Breast epithelium (tissue), 4 donors: ENCODE measurements at places on chromosomes 12 and 14. TPM values are rescaled to one million over a fixed set of nuclear protein-coding genes. Genes with fewer than 3 reads are reported as not detected.

The SOCS4 gene
- total RNA-seq = 16.3 TPM

The RHOJ gene
- total RNA-seq = 12.5 TPM

The PRH2 gene
- total RNA-seq = not detected

The KERA gene
- total RNA-seq = 0.33 TPM

The LAG3 gene
- total RNA-seq = 0.44 TPM

The ZC3H14 gene
- 75.7 TPM for total RNA-seq

The AICDA gene
- not detected for total RNA-seq

The NOC4L gene
- 14.3 TPM for total RNA-seq

The RHEBL1 gene
- 1.3 TPM for total RNA-seq

The GALC gene
- 30.8 TPM for total RNA-seq

The RASAL1 gene
- total RNA-seq = 1.3 TPM

The KRT5 gene
- total RNA-seq = 413 TPM

DNA sequence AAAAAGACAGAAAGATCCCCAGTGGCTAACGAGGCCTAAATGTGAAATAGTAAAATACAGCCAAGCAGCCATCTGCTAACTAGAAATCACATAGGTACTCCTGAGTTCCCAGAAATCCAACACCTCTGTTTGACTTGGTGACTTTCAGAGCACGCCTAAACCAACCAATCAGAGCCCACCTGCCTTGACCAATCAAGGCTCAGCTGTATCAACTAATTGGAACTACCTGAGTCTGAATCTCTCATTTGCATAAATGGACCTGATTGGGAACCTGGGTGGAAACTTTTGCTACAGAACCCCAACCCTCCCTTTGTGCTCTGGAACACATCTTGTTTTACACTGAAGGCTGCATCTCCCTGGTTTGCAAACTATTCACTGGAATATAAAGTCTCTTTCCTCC is 5.1 kb upstream of the TCL1B start:
- no peak for DNase-seq

- no peak for DNase-seq
Measured at GRCh38 chr12:98388126-98388525, 127.3 kb upstream of the TMPO start.

DNA sequence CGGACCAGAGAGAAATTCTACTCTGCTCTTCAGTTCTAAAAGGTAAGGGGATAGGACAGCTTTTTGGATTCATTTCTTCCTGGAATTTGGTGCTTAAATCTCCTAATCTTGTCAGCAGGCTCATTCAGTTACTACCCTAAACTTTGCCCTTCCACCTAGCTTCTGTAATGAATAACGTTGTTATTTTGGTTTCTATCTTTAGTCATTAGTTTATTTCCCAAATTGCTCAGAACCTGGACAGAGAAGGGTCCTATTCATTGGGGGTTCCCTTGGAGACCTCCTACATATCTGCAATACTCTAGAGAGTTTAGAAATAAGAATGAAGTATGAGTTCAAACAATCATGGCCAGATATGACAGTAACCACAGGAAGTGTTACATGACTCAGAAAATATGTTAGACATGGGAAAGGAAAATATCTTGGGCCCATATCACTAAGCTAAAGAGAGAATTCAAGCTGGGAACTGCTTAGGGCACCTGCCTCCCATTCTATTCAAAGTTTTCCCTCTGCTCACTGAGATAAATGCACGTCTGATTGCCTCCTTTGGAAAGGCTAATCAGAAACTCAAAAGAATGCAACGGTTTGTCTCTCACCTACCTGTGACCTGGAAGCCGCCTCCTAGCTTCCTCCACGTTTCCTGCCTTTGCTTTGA is 87.9 kb downstream of the GAS2L3 start:
- DNase-seq = no peak

- DNase-seq = peak; percentile 34
Measured at GRCh38 chr12:50659690-50660424, 104.0 kb upstream of the ATF1 start.

GRCh38 chr12:100503228-100503628 is 29.6 kb downstream of the NR1H4 start:
- DNase-seq = no peak

DNA sequence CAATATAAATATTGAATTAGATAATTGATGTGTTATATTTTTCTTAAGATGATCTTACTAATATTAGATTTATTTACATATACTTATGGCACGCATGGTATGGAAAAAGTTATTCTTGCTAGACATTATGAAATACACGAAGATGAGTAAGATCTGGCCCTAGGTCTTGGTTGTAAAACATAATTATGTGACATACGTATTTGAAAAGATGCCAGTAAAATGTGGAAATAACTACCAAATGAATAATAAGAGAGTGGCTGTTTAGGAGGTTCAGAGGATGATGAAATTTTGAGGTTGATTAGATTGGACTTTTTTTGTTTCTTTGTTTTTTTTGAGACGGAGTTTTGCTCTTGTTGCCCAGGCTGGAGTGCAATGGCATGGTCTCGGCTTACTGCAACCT is 41.3 kb downstream of the FANCM start:
- no peak for DNase-seq

DNA sequence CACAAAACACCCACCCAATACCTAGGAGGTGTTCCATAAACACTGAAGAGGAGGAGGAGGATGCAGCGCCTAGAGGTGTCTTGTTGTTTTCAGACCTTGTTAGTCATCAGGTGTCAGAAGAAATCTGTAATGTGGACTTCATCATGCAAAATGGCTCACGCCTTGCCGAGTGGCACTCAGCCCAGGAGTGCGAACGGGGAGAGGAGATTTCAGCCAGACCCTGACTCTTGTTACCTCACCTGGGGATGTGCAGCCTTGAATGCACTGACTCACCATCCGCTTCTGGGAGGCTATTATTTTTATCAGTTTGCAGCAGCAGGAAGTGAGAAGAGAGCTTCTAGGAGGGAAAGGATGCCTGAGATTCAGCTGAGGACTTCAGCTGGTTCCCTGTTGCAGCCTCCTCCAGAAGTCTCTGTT is 48.2 kb upstream of the PLXNC1 start:
- DNase-seq = no peak

DNA sequence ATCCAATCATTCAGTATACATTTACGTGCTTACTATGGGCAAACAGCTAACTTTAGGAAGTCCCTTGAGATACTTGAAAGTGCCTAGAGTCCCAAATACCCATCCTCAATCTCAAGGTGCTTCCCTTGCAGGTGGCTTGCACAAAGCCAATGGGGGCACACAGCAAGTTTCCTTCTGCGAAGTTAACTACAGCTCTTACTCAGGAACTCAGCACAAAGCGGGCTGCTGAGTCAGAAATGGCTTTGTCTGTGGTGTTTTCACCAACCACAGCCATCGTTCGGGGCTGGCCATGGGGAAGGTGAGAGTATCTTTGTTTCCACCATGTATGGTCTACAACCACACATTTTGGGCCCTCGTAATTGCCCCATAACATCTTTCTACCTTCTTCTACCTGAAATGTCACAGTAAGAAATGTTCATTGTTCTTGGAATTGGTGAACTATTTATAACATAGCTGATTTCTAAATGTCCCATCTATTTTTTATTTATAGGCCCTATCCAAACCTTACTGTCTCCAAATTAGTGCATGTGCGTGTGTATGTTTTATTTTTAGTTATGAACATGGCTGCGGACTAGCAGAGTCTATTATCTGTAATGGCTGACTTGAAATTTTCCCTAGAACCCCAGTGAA is 13.9 kb downstream of the MFAP5 start:
- no peak for DNase-seq

DNA sequence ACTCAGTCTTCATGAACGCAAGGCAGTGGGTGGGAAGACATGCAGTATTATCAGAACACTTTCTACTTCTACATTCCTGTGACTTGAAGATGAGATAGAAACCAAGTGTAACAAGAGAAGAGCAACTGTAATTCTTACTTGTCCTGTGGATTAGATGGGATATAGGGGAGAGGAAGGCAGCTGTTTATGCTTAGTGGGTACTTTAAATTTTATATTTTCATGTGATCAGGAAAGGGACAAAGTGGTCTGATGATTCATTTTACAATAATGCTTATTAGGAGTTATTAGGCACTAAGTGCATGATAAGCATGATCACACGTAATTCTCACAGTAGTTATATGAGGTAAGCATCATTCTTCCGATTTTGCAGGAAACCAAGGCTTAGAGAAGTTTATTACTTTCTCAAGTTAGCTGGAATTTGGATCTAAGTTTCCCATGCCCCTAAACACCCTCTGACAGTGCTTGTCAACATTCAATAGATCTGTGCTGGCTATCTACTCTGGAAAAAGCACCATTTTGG is 52.7 kb downstream of the PTGER2 start:
- DNase-seq = no peak

GRCh38 chr12:6337958-6338433 is 3.9 kb downstream of the TNFRSF1A start:
- no peak for DNase-seq

DNA sequence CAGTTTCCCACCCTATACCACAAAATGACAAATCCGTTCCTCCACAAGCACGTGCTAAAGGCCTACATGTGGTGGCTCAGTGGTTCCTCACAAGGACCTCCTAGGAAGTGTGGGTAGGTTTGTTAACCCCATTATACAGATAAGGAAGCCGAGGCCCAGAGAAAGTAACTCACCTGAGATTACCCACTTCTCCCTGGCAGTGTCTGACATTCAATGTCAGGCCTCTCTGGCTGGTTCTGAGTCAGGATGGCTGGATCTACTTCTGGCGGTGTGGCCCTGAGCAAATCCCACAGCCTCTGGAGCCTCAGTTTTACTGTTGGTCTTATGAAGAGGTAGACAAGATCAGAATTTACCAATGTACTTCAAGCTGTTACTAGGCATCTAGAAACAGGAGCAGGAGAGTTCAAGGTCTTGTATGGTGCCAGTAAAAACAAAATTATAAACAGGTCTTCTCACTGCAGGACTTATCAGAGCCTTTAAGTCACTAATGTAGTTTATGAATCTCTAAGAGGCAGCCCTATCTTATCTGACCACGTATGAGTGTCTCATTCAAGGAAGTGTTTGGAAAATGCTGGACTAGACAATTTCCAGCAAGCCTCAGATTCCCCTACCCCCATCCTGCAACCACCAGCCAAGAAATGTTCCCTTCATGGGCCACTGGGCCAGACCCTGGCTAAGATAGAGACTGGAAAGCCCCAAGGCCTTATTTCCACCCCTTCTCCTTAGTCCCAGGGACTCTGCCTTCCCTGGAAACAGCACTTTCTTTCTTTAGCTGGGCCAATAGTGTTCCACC is 4.2 kb downstream of the HSPB8 start:
- DNase-seq = no peak

DNA sequence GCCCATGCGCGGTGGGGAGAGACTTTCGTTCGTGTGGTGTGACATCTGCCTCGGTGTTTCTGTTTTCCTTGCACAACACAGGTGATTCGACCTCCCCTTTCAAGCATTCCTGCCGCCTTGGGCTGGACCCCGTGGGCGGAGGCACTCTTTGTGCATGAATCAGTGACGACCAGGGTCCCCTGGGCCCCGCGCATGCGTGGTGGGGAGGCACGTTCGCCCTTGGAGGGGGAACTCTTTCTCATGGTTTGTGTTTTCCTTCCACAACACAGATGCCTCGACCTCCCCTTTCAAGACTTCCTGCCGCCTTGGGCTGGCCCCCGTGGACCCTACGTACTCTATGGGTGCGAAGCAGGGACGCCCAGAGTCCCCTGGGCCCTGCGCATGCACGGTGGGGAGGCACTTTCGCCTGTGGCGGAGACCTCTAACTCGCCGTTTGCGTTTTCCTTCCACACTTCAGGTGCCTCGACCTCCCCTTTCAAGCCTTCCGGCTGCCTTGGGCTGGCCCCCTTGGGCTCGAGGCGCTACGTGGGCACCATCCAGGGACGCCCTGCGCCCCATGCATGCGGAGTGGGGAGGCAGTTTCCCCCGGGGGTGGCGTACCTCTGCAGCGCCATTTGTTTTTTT is 340.9 kb downstream of the ALG10 start:
- DNase-seq = no peak

- DNase-seq = no peak
Measured at GRCh38 chr14:100549834-100550625, 37.2 kb downstream of the BEGAIN start.

DNA sequence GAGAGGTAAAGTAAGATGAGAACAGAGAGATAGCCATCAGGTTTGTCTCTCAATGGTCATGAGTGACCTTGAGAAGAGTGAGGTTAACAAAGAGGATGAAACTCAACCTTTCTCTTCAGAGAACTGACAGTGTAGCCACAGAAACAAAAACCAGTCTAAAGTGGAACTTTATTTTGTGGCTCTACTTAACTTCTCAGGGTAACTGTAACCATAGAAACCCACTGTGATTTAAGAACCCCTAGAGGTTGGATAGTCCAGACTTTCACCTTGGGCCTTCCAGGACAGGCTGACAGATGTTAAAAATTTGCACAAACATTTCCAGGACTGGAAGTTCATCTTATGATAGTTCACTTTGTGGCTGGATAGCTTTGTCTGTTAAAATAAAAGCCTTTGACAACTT is 48.5 kb downstream of the ATP23 start:
- DNase-seq = no peak

DNA sequence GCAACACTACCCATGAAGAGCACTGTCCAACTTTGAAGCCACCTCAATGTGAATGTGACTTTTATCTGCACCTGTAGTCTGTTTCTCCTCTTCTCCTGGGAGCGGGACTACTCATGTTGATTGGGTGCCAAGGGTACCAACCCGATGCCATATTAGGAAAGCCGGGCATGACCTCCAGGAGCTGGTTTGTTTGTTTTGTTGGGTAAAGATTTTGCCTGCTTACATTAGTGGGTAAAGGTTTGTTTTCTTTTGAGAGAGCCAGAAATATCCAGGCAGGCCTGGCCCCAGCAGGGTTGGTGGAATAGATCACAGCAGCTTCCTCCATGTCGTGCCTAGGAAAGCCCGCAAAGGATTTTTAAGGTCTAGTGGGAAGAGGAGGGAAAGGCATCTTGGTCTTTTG is 19.7 kb upstream of the ITPK1 start:
- DNase-seq = peak; percentile 59

GRCh38 chr14:36971263-36971855 is 201.0 kb downstream of the SLC25A21 start:
- no peak for DNase-seq
